Karpas-422 (cell line): ENCODE measurements at places on chromosomes 1 and 21. TPM values are rescaled to one million over a fixed set of nuclear protein-coding genes. Genes with fewer than 3 reads are reported as not detected.

- DNase-seq, result no peak
Measured at GRCh38 chr1:172895050-172895460, 155.7 kb downstream of the TNFSF18 start.

DNA sequence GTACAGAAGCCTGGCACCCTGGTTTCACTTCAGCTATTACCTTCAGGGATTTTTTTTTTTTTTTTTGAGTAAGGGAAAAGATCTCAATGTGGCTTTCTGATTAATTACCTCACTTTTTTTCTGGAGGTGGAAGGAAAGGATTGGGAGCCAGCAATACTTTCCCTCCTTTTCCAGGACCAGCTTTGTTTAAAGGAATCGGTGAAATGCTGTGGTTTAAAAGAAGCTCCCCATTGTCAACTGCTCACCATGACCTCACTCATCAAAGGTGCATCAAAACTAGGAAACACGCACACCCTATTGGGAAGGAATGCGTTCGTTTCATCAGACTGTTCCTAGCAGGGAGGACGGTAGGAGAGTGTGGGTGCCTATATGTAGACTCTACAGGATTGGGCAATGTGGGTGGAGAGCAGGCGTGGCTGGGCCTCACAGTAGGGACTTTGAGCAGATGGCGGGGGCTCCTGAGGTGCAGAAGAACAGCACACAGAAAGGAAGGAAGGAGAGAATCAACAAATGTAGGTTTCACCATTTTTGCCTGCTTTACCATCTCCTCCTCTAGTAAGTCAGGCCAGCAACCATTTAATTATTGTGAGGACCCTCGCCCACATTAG is 13.0 kb downstream of the PHGDH start:
- DNase-seq, result no peak

- peak; percentile 84 for DNase-seq
Measured at GRCh38 chr21:42463861-42464515, 32.0 kb downstream of the RSPH1 start.

GRCh38 chr1:51305371-51305823 is 25.0 kb downstream of the TTC39A start:
- DNase-seq, result no peak

DNA sequence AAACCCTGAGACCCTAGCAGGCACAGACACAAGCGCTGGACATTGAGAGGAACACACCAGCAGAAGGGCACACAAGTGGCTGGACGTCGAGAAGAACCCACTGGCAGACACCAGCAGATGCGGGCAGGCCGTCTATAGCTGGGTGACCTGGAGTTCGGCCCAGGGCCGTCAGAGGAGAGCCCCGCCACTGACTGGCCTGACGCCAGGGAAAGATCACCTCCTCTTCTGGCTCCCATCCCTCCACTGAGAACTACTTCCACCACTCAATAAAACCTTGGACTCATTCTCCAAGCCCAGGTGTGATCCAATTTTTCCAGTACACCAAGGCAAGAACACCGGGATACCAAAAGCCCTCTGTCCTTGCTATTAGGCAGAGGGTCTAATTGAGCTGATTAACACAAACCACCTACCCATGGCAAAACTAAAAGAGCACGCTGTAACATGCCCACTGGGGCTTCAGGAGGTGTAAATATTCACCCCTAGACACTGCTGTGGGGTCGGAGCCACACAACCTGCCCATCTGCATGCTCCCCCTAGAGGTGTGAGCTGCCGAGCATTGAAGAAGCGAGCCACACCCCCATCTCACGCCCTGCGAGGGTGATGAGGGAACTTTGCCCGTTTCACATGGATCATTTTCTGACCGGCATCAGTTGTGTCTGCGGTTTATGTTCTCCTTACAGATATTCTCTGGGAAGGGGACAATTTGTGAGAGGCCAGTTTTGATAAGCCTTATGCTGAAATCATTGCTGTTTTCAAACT is 104.8 kb downstream of the HLX start:
- peak; percentile 63 for DNase-seq

DNA sequence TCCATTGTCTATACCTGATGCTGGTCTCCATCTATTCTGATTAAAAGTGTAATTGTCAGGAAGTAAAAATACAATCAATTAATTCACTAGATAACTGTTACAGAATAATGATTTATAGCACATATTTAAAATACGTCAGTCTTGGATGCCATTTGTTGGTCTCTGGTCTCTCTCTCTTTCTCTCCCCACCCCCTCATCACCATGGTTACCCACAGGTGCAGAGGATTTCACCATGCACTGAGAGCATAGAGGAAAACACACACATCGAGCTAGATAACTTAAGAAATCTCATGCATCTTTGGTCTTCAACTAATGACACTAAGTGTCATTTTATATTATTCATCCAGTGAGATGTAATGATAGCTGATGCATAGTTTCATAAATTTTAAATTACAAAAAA is 33.4 kb downstream of the LRRC53 start:
- DNase-seq, result no peak

- DNase-seq, result no peak
Measured at GRCh38 chr1:29210278-29211085, 20.3 kb downstream of the MECR start.

- no peak for DNase-seq
Measured at GRCh38 chr1:169570172-169570574, 16.1 kb downstream of the F5 start.

- no peak for DNase-seq
Measured at GRCh38 chr1:208252836-208253576, 8.8 kb upstream of the PLXNA2 start.

LMX1A gene
- total RNA-seq, result not detected in 2 replicates

STIL gene
- total RNA-seq, result 15.2 and 29.4 TPM in 2 replicates
